Progenitor cell of endocrine pancreas (in vitro differentiated cells): ENCODE measurements at places on chromosomes 5 and 9.
A peak's percentile ranks its signal among the peaks of the same experiment; 100 is the strongest.

DNA sequence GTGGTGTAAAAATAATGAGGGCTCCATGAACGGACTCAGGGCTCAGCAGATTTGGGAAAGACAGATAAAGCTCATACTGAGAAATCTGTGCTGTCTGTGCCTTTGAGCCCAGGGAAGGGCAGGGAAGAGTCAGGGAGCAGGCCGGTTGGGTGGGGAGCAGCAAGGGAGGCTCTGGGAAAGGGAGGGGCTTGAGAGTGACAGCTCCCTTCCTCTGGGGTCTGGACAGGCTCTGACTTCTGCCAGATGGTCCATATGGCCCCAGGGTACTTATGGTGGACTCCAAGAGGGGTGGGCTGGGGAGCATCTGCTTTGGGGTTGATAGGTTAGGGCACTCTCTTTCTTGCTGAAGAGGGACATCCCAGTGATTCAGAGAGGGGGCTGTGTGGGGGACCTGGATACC is 2.1 kb downstream of the NPR2 start:
- DNase-seq, result no peak

DNA sequence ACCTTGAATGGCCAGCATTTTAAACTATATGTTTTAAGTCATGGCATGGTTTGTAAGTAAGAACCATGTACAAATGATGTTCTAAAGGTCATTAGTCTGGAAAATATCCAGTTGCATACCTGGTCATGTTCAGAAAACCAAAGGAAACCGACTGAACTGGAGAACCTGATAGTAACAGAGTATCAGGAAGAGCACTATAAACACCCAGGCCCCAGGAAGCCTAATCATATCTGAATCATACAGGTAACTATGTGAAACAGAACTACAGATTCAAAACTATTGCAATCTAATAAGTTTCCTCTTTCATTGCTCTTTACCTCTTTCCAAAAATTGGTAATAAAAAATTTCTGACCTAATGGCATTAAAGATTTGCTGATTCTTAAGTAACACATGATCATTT is 500.3 kb downstream of the ARHGEF28 start:
- no peak for DNase-seq

DNA sequence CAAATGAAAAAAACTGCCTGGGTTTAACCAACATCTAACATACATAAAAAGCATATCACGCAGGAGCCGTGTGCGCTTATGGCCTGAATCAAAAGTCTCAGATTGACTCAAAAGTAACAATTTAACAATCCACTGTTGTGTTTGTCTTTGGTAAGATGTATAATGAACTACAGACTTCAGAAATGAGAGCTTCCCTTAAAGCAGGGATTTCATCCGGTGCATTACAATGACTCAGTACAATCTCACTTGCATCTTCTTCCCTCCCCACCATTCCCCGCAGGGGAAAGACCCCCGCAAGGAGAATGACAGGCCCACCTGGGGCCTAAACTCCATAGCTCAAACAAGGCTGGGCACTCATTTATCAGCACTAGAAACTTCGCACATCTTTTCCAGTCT is 1.4 kb downstream of the ZFR start:
- DNase-seq, result no peak

DNA sequence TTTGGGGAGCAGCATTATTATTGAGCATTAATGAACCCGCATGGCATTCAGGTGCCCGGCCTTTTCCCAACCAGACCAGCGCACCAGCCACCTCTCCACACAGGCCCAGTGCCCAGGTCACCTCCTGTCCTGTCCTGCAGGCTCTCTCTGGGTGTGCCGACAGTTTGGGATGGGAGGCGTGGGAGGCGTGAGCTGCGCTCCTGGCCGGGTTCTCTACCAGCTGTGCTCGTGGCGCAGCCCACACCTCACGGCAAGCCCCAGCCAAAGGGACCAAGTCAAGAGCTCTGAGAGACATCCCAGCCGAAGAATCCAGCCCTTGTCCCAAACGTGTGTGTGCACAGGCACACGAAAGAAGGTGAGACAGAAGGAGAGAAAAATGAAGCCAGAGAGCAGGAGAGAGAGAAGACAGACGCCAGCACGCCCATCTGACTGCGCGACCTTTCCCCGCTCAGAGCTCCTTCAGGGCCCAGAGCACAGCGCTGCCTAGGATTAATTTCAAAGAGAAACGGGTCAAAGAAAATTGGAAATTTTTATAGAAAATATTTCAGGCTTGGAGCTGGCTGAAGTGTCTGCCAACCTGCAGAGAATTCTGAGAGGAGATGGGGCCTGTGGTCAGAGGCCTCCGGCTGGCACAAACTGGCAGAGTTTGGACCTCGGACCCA is 81.7 kb downstream of the ADAMTS2 start:
- DNase-seq, result no peak

DNA sequence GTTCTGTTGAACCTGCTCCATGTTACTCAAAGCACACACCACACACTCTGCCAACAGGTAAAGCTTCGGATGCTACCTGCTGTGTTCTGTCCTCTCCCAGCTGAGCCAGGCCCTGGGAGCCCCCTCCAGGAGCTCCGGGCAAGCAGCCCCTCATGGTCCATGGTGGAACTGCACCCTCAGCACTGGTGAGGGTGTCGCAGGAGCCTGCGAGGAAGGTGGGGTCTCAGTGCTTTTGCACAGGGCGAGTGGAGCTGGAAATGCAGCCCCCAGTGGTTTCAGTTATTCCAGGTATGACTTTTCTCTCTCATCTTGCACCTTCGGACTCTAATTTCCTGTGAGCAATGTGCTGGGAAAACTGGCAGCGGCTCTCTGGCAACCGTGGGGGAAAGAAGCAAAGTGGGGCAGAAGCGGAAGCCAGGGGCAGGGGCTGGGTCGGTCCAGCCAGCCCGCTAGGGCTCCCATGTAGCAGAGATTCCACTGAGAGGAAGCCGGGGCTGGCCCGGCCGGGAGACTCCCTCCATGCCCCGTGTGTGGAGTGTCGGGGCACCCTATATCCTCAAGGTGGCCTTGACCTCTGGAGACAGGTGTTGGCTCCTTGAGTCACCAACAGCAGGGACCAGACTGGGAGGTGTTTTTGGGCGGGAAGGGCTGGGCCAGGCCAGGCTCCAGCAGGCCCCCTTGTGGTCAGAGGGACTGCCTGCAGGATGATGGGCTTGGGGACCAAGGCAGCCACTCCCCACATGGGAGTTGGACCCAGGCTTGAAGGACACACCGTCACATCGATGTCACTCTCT is 75.6 kb upstream of the PRSS3 start:
- DNase-seq, result peak; percentile 46

GRCh38 chr5:179836225-179837019 is 15.7 kb downstream of the SQSTM1 start:
- no peak for DNase-seq

GRCh38 chr9:107274953-107275422 is 8.1 kb upstream of the RAD23B start:
- no peak for DNase-seq

GRCh38 chr9:122053064-122053463 is 40.0 kb downstream of the TTLL11 start:
- DNase-seq, result no peak

GRCh38 chr9:107348836-107349235 is 65.8 kb downstream of the RAD23B start:
- no peak for DNase-seq

DNA sequence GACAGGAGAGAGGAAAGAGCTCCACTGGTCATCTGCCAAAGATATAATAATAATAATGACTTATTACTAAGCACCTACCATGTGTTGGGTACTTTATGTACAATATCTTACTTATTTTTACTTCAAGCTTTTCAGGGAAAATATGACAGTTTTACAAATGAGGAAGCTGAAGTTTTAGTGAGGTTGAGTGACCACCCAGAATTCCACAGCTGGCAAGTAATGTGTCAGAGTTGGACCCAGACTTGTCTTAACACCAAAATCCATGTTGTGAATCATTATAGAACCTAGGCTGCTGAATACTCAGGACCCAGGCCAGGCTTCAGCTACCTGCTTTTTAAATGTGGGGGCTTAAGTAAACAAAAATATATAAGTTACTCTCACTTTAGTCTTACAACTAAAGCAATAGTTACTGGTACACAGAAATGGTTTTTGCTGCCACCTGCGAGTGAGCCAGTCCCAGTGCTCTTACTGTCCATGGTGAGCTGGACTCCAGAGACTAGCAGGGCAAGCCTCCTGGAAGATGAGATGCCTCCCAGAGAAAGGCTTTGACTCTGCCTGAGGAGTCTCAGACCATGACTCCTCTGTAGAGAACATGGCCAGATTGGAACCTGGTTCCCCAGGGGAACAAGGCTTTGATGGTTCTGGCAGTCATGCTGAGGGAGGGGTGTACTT is 29.9 kb downstream of the RUSC2 start:
- DNase-seq, result no peak

GRCh38 chr5:120083851-120084542 is 380.1 kb upstream of the PRR16 start:
- DNase-seq, result no peak

- no peak for DNase-seq
Observed at GRCh38 chr5:17065458-17065857, 129.4 kb upstream of the MYO10 start.

DNA sequence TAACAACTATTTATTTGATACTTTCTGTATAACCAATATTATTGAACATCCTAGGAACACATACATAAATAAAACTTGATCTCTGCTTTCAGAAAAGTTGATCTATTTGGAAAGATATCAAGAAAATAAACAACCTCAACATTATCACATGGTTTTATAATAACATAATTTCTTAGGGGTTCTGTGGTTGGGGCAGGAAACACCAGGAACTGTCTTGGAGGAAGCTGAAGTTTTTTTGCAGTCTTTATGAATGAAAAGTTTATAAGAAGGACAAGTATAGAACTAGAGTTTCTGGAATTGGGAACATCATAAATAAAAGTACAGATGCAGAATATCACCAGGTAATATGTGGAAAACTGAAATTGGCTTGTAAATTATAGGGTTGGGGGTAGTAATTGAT is 296.1 kb downstream of the TAF11L14 start:
- DNase-seq, result no peak

DNA sequence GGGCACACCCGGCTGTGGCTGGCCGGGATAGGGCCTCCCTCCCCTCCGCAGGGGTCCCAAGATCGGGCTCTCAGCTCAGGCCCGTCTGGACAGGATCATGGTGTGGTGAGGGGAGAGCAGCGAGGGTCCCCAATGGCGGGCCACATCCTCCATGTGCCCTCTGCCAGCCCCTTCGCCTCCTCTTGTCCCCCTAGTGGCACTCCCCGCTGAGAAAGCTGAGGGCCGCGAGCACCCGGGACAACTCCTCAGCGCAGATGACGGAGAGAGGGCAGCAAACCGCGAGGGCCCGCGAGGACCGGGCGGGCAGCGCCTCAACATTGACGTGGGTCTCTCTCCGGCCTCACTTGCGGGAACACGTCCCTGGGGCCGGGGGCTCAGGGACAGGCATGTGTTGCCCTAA is 24.6 kb downstream of the NKD2 start:
- DNase-seq, result no peak

DNA sequence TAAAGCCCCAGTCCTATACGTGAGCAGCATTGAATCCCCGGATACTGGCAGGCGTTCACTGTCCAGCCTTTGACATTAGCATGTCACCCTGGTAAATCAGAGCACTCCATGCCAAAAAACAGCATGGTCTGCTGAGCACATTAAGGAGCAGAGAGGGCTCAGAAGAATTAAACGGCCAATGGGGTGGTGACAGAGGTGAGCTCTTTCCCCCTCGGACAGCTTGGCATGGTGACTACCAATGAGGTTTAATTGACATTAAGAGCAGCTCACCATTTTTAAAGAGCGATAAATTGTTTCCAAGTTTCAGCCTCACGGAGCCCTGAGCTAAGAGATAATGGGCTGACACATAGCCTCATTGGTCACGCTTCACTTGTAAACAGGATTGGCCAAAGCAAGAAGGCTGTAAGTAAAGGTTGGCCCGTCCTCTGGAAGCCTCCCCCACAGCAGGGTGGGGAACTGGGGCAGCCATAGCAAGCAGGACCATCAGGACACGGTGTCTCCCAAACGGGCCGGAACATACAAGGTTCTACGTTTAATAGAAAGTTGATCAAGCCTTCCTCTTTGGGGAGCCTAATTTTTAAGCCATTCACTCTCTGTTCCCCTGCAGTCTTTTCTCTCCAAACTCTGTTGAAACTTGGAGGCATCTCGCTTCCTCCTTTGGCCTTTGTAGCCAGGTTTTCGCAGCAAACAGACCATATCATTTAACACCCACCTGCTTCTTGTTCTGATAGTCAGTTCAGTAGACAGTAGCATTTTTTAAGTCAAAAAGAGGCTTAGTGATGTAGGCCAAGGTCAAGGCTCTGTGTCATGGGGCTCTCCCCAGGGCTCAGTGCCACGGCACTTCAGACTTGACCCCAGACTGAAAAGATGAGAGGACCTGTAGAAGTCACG is 25.9 kb downstream of the QRFP start:
- no peak for DNase-seq

DNA sequence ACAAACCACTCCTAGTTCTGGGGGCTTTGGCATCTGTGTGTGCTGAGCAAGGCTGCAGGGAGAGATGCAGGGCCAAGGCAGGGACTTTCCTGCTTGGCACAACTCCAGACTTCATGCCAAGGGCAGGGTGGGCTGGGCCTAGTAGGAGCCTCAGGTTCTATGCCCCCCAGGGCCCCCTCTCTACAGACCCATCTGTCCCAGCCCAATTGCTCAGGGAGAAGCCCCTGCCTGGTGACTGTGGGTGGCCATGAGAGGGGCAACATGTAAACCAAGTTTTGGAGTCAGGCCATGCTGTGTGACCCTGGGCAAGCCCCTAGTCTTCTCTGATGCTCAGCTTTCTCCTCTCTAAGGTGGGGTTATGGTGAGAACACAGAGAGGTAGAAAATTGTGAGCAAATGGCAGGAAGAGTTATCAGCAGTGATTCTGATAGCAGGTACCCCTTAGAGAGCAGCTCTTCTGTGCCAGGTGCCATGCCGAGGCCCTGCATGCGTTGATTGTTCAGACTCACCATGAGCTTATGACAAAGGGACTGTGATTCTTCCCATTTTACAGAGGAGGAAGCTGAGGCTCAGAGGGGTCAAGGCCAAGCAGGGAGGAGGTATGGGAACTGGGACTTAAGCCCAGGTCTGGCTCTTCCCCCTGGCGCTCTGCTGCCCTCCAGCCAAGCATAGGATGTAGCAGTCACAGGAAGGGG is 5.2 kb downstream of the OLFML2A start:
- no peak for DNase-seq

DNA sequence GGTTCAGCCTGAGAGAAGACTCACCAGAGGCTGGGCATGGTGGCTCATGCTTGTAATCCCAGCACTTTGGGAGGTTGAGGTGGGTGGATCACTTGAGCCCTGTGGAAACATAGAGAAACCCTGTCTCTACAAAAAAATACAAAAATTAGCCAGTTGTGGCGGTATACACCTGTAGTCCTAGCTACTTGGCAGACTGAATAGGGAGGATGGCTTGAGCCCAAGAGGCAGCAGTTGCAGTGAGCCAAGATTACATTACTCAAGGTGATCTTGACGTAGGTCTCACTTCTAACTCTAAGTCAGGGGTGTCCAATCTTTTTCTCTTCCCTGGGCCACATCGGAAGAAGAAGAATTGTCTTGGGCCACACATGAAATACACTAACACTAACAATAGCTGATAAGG is 16.2 kb upstream of the ATP6V1G1 start:
- DNase-seq, result no peak
